Right lobe of liver (tissue), 6 donors: ENCODE measurements at places on chromosomes 11 and 22. TPM values are rescaled to one million over a fixed set of nuclear protein-coding genes. Genes with fewer than 3 reads are reported as not detected.

The TEX12 gene
- not detected for total RNA-seq

The MAPK12 gene
- 3.2 TPM for total RNA-seq

The EIF3D gene
- total RNA-seq: 141 TPM

The CFAP68 gene
- 16.1 TPM for total RNA-seq

The MPPED2 gene
- total RNA-seq: 0.12 TPM

The RFPL3 gene
- total RNA-seq: not detected

The GAS2 gene
- total RNA-seq: 34.8 TPM

The NRIP3 gene
- total RNA-seq: 0.37 TPM

The MRPL11 gene
- total RNA-seq: 33.1 TPM

The KCNQ1 gene
- total RNA-seq: 0.74 TPM

The PLXNB2 gene
- 164 TPM for total RNA-seq

The SLC39A13 gene
- total RNA-seq: 9.8 TPM

The C11orf97 gene
- 0.40 TPM for total RNA-seq

The UBQLN3 gene
- 0.12 TPM for total RNA-seq

The HBG1 gene
- total RNA-seq: not detected

The OR51B5 gene
- not detected for total RNA-seq
